ENCODE measurements at places on chromosomes 5 and 9.

DNA sequence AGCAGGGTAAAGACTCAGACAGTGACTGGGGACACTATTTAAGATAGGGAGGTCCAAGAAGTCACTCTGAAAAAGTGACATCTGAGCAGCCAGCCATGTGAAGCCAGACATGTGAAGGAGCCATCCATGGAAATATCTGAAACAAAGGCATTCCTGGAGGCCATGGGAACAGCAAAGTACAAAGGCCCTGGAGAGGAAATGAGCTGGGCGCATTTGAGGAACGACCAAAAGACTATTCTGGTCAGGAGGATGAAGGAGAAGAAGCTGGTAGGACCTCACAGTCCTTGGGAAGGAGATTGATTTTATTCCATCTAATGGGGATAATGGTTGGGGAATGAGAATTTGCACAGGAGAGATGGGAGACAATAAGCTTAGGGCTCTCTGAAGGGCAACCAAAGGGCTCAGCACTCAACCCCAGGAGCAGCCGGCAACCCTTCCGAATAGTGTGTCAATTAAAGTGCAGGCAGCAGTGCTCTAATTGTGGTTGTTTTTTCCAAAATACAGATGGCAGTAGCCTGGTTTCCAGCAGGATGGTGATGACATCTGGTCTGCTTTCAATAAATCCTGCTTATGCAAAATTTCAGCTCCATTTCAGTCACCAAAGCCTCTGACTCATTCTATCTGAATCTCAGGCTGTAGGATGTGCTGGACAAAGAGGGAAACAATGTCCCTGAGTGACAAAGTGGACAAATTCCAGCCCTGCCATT, 26.7 kb downstream of the FOXI1 start:
- no peak for DNase-seq

DNA sequence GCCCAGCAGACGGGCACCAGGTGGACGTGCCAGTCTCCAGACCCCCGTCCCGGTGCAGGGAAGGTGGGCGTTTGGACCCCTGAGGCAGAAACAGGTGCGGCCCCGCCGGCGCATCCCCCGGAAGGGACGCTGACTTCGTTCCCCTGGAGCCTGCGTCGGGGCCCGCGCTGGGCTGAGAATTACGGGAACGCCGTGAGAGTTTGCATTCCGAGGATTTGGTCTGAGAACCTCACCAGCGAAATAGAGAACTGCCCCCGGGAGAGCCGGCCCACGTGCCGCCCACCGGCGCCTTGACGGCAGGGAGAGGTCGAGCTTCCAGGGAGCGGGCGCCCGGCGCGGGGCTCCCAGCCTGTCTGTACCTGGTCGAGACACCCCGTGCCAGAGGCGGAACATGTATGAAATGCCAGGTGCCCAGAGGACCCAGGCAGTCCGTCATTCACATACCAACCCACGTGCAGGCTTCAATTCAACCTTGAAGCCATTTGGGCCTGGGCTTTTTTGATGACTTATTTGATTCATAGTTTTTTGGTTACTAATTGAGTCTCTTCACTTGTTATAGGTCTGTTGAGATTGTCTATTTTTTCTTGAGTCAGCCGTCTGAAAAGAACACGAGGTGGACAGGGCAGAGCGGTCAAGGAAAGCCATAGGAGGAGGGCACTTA, 877 bp upstream of the CAMSAP1 start:
- no peak for DNase-seq

DNA sequence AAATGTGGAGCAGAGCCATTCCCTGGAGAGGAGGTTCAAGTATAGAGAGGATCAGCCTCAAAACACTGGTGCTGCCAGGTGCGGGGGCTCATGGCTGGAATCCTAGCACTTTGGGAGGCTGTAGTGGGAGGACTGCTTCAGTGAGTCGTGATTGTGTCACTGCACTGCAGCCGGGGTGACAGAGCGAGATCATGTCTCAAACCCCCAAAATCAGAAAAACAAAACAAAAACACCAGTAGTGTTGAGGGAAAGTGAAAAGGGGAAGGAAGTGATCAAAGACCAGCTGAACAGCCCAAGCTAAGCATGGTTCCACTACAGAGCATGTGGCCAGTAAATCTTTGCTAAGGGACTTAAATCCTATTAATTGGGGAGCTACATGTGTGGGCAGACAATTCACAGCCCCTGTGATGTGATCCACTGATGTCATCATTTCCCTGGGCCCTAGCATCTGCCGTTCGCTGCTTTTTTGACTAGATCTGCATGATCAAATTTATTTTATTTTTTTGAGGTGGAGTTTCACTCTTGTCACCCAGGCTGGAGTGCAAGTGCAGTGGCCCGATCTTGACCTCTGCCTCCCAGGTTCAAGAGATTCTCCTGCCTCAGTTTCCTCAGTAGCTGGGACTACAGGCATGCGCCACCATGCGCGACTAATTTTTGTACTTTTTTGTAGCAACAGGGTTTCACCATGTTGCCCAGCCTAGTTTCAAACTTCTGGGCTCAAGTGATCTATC, 2.7 kb upstream of the PCBD2 start:
- DNase-seq: no peak

GRCh38 chr9:136304981-136305380, 1.1 kb upstream of the CCDC187 start:
- no peak for DNase-seq

DNA sequence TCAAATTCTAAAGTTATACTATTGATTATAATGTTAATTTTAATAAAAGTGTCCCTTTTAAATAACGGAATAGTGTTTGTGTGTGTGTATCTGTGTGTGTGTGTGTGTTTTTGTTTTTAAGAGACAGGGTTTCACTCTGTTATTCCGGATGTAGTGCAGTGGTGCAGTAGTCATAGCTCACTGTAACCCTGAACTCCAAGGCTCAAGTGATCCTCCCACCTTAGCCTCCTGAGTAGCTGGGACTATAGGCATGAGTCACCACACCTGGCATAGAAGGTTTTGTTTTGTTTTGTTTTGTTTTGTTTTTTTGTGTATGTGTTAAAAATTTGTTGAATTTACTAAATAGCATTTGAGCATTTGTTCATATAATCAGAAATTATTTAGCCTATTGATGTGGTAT, 64.6 kb downstream of the YTHDC2 start:
- DNase-seq: no peak

DNA sequence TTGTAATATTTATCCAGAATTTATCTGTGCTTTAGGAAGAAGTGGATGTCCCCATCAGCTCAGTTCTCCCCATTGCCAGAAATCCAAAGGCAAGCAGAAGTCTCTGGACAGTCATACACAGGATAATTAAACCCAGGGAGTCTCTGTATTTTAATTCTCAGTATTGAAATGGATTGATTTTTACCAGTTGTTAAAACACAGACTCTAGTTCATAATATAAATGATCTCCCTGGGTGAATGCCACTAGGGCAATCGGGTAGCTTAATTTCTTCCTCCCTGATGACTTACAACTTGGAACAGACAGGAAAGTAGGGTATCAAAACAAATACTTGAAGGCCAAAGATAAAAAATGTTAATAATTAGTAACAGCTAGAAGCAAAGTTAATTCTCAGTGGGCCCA, 66.5 kb upstream of the DAP start:
- no peak for DNase-seq

DNA sequence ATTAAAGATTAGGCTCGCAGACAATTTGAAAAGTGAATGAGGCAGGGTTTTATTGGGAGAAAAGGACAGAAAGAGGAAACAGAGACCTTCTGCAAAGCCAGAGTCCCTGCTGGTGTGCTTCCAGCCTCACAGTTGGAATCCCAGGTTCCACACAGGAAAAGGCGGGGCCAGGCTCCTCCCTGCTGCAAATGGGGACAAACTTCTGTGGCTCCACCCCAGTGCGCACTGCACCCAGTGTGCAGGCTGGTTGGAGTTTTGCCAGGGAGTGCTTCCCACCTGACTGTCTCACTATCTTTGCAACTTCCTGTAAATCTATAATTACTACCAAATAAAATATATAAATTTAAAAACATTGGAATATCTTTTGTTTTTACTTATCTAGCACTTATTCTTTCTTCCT, 386.0 kb upstream of the GRIN3A start:
- DNase-seq: no peak

DNA sequence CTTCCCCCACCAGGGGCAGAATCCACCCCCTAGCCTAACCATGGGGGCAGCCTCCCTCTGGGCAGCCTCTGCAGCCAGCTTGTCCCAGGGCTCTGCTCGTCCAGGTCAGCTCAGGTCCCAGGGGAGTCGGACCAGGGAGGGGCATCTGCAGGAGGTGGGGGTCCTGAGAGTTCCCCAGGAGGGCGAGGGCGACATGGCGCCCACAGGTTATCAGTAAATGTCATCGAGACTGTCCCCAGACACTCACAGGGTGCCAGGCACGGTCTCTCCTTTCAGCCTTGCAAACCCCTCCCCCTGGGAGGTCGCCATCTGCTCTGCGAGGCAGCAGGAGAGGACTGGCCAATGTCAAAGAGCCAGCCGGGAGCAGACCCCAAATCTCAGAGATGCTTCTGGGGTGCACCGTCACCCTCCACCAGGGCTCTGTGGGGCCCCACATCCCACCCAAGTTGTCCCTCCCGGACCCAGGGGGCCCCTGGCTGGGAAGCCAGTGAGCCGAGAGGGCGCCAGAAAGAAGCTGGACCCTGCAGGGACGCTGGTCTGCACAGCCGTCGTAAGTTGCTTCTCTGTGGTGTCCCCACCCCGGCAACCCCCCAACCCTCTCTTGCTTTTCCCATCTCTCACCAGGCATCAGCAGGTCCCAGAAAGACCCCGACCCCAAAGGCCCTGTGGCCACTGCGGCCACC, 69.3 kb downstream of the NTNG2 start:
- DNase-seq: no peak

DNA sequence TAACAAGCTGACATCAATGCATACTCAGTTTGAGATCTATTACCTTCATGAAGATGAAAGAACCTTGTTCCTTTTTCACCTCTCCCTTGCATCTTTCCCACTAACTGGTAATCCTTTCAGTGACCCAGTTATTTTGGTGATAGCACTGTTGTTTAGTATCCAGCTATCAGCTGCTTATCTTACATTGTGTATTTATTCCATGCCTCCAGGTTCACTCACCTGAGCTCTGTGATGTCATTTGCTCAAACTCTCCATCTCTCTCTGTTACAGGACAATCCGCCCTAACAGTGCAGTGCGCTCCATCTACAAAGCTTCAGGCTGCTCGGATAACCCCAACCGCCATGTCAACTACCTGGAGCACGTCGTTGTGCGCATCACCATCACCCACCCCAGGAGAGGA, 235.5 kb downstream of the RFK start:
- no peak for DNase-seq

DNA sequence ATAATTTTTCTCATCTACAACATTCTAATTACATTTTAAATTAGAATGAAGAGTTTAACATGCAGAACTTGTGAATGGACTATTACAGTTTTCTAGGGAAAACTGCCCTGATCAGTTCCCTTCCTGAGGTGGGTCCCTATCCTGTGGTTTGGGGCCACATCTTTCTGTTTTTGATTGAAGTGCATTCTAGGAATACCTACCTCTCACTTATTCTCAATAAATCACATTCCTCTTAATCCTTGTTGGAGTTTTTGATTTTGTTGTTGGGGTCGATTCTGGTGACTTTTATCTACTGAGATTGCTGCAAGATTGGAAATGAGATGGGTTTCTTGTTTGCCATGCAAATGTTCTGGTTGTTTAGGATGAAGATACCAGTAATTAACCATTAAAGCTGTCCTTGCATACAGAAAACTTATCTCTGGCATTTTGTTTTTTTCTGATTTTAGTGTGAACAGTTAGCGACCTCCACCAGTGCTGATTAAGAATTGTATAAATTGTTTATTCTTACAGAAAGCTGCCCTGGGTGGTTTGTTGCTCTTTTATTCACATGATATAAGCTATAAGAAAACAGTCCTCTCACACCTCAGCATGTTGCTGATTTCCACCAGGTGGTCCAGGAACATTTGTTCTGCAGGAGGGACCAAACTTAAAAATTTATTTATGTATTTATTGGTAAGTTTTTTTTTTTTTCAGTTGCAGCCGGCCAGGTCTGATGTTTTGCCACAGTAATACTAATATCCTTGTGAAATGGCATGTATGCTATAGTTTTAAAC, 269.9 kb downstream of the FANCC start:
- no peak for DNase-seq

DNA sequence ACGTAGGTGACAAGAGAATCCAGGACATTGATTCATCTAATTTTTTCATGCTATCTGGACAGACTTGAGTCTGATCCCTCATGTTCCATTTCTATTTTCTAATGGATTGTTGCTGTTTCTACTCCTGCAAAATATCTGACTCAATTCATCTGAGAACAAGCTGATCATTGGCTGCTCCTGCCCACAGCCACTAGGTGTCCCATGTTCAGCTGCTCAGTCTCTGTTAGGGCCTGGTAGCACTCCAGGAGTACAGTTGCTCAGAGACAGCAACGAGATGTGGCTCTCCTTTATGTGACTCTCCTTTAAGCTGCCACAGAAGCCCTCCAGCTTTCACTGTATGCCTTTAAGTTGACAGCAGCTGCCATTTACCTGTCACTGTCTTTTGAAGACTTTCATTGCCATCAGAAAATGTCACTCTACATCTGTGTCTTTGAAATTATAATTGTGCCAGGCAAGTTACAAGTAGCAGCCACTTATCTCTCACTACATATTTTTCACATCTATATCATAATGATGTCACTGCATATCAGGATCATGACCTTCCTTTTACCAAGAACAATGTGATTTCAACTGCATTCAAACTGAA, 1944.2 kb upstream of the NUDT12 start:
- DNase-seq: no peak

GRCh38 chr9:89765211-89765946, 160.6 kb downstream of the GADD45G start:
- DNase-seq: no peak

DNA sequence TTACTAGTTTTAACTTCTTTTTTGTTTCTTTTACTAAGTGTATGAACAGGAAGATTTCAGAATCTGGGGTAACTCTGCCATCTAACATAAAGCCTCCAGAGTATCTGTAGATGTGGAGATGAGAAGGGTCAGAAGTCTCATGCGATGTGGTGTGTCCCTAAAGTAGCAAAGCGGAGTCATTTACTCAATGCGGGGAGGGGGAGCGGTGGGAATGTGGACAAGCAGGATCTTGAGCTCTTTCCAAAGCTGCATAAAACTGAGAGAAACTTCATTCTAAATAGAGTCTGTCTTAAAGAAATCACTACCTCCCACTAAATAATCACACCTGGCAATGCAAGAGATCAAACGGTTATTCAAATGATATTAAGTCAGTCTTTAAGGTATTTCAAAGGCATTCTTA, 92.4 kb downstream of the MED27 start:
- DNase-seq: no peak

DNA sequence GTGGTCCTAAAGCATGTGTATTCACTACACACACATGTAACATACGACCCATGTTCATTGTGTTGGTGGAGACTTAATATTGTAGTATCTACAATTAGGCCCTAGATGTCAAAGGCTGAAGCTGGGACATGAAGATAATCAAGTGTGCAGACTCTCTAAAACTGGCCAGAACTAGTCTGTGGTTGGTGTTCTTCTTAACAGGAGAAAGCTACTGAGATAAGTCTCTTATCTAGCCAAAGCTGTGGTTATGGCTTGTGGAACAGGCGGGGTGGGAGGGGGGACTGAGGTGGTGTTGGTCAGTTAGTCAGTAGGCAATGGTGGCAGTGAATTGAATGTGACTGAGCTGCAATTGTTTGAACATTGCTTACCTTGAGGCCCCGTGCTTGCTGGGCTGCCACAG, 112.7 kb upstream of the SLC24A2 start:
- no peak for DNase-seq

- DNase-seq: peak; percentile 12
These were observed 247.7 kb downstream of the PJA2 start for GRCh38 chr5:109161914-109162683.
